Activated T-helper 1 cell treated with anti-CD3 and anti-CD28 coated beads, Interleukin-12 subunit alpha, Interleukin-12 subunit beta, Interleukin-2, Interleukin-4 antibody, amounts not matched to agents 30 ng/mL and 10 ng/mL and 1 ng/mL, durations not matched to agents 14 hours and 24 hours and 36 hours (primary cell): ENCODE measurements at places on chromosomes 13 and 19. TPM values are rescaled to one million over a fixed set of nuclear protein-coding genes. Genes with fewer than 3 reads are reported as not detected.

The ZNF296 gene
- total RNA-seq, result 4.3 and 4.7 TPM in 2 replicates

The SERPINE3 gene
- not detected in 2 replicates for total RNA-seq

The KLK1 gene
- 2.5 and 3.4 TPM in 2 replicates for total RNA-seq

The ZNF568 gene
- 4.4 and 4.9 TPM in 2 replicates for total RNA-seq

The CDADC1 gene
- 8.1 and 9.5 TPM in 2 replicates for total RNA-seq

The ZNF329 gene
- total RNA-seq, result 1.6 and 1.9 TPM in 2 replicates

The TRAPPC5 gene
- 72.2 and 86.8 TPM in 2 replicates for total RNA-seq

The MBD3L3 gene
- total RNA-seq, result not detected in 2 replicates

The KCNN4 gene
- total RNA-seq, result 183 and 185 TPM in 2 replicates

The POLRMT gene
- total RNA-seq, result 103 and 104 TPM in 2 replicates

The HSD17B14 gene
- 0.57 and 0.64 TPM in 2 replicates for total RNA-seq

The EHD2 gene
- 0.29 and 0.54 TPM in 2 replicates for total RNA-seq

The CBY2 gene
- total RNA-seq, result not detected in 2 replicates

The RNF113B gene
- not detected in 2 replicates for total RNA-seq

The KLK14 gene
- 0.64 and 1.2 TPM in 2 replicates for total RNA-seq
